ENCODE measurements at places on chromosomes 5 and 9. TPM values are rescaled to one million over a fixed set of nuclear protein-coding genes. Genes with fewer than 3 reads are reported as not detected.

- no peaks in the 10 kb centered on the region for H3K36me3 ChIP-seq
- H3K4me1 ChIP-seq: no peaks in the 10 kb centered on the region
- no peak for DNase-seq
These were observed 12.7 kb upstream of the SLC25A48 start for GRCh38 chr5:135821802-135822201.

DNA sequence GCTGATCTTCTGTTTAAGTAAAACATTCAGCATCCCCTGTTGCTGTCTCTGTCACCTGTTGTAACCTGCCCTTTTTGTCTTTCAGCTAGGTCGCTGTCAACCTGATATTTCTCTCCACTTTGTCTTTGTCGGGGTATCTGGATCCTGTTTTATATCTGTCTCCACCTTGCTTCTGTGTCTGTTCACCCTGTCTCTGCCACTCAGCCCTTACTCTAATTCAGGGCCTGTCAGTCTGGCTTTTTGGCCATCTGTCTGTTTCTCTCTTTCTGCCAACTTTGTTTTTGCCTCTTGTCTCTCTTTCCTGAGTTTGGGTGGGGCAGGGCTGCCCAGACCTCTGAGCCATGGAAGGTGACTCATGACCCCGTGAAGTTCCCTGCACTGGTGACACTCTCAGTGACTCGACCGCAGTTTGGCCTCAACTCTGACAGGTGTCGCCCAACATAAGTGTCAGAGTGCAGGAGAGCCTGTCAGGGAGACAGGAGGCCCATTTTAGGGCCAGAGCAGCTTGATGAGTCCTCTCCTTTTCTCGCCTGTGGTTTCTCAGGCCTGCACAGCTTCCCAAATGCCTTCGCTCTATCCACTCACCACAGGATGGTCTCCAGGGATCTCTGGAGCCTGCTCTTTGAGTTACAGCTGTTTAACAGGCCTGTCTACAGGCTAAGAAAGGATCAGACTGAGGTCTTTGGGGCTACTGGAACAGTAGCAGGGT, 868 bp downstream of the ZBTB43 start:
- peak; percentile 70 for DNase-seq
- H3K4me1 ChIP-seq: peaks cover 15% of the 10 kb centered on the region
- H3K4me3 ChIP-seq: peak overlapping the region; percentile 79
- H3K27me3 ChIP-seq: no peaks in the 10 kb centered on the region
- H3K36me3 ChIP-seq: peaks cover 21% of the 10 kb centered on the region

DNA sequence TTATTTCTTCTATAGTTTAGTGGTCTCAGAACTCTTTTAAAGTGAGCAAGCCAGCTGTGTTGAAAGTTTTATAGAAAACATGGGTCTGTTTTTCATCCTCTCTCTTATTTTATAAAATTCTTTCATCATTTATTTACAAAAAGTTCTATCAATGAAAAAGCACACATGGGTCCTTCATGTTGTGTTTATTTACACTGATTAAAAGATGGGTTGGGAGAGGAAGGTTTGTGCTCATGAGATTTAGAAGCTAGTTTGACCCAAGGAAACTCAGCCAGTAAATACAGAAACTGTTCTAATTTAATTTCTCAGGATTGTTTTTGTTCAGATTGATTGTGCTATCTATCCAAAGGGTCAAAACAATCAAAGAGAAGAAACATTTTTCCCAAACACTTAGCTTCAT, 178.8 kb upstream of the KLF9 start:
- peaks cover 38% of the 10 kb centered on the region for H3K4me1 ChIP-seq
- H3K4me3 ChIP-seq: no peak overlapping the region
- no peaks in the 10 kb centered on the region for H3K27me3 ChIP-seq
- no peaks in the 10 kb centered on the region for H3K36me3 ChIP-seq

The KIF4B gene
- total RNA-seq: not detected

- peaks cover 11% of the 10 kb centered on the region for H3K36me3 ChIP-seq
- DNase-seq: peak; percentile 67
- no peaks in the 10 kb centered on the region for H3K27me3 ChIP-seq
- peak overlapping the region; percentile 70 for H3K4me3 ChIP-seq
- H3K27ac ChIP-seq: peak overlapping the region; percentile 90
These were observed 656 bp downstream of the CEP78 start for GRCh38 chr9:78236551-78236910.

- DNase-seq: no peak
- no peaks in the 10 kb centered on the region for H3K36me3 ChIP-seq
- no peak overlapping the region for H3K4me3 ChIP-seq
- H3K27me3 ChIP-seq: no peaks in the 10 kb centered on the region
These were observed 59.5 kb downstream of the FAM78A start for GRCh38 chr9:131216806-131217205.

The OR13C3 gene
- total RNA-seq: not detected

- no peak overlapping the region for H3K4me3 ChIP-seq
- DNase-seq: no peak
- peaks cover 43% of the 10 kb centered on the region for H3K4me1 ChIP-seq
- no peaks in the 10 kb centered on the region for H3K27me3 ChIP-seq
- H3K27ac ChIP-seq: peak overlapping the region; percentile 95
These were observed 1.9 kb upstream of the SMC2 start for GRCh38 chr9:104092192-104092591.

- peak overlapping the region; percentile 89 for H3K27ac ChIP-seq
- H3K27me3 ChIP-seq: no peaks in the 10 kb centered on the region
- H3K4me1 ChIP-seq: peaks cover 23% of the 10 kb centered on the region
- DNase-seq: peak; percentile 82
- H3K36me3 ChIP-seq: no peaks in the 10 kb centered on the region
- peak overlapping the region; percentile 96 for H3K4me3 ChIP-seq
These were observed 666 bp downstream of the PPARGC1B start for GRCh38 chr5:149730620-149731331.

DNA sequence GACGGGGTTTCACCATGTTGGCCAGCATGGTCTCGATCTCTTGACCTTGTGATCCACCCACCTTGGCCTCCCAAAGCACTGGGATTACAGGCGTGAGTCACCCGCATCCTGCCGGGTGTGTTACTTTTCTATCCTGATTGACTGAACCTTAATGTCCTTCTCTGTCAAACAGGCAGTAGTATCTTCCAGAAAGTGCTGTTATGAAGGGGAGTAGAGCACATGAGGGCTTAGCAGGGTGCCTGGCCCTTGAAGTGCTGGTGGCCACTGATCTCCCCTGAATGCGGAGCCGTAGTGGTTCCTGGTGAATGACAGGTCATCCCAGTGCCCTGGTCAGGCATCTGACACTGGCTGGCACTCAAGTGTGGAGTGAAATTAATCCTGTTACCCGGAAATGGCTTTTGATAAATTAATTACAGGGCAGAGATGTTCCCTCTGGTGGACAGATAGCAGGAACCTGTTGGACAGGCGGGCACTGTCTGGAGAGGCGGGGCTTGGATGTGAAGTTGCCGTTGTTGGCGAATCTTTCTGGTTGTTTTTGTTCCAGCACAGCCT, 28.4 kb downstream of the PRRC2B start:
- peaks cover 68% of the 10 kb centered on the region for H3K4me1 ChIP-seq
- H3K27me3 ChIP-seq: no peaks in the 10 kb centered on the region
- no peaks in the 10 kb centered on the region for H3K36me3 ChIP-seq

- no peak overlapping the region for H3K27ac ChIP-seq
- no peaks in the 10 kb centered on the region for H3K27me3 ChIP-seq
- DNase-seq: no peak
- H3K4me1 ChIP-seq: no peaks in the 10 kb centered on the region
- H3K4me3 ChIP-seq: no peak overlapping the region
These were observed 25.7 kb upstream of the INSYN2B start for GRCh38 chr5:170006021-170006420.

- H3K4me1 ChIP-seq: no peaks in the 10 kb centered on the region
- H3K4me3 ChIP-seq: no peak overlapping the region
- no peaks in the 10 kb centered on the region for H3K36me3 ChIP-seq
- no peak for DNase-seq
- H3K27ac ChIP-seq: no peak overlapping the region
These were observed 278.4 kb downstream of the EBF1 start for GRCh38 chr5:158821331-158821730.

DNA sequence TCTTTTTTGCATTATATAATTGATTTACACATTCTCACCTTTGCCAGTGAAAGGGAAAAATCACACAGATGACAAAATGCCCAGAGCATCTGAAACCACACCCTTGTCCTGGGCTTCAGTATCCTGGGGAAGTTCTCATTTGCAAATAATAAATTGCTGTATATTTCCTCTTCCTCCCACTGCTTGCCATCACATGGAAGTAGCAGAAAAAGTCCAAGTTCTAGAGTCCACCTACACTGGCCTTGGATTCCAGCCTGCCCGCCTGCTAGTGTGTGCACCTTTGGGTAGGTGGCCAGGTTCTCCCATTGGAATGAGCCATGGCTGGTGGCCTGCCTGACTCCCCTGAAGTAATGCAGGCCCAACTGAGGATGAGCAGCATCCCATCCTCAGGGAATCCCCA, 149.4 kb downstream of the GADD45G start:
- H3K4me3 ChIP-seq: no peak overlapping the region
- no peak overlapping the region for H3K27ac ChIP-seq
- no peak for DNase-seq
- no peaks in the 10 kb centered on the region for H3K27me3 ChIP-seq
- H3K4me1 ChIP-seq: no peaks in the 10 kb centered on the region

The TAF11L10 gene
- not detected for total RNA-seq

- H3K27me3 ChIP-seq: no peaks in the 10 kb centered on the region
- no peak for DNase-seq
- no peak overlapping the region for H3K4me3 ChIP-seq
- no peaks in the 10 kb centered on the region for H3K36me3 ChIP-seq
These were observed 3.1 kb downstream of the PTRH1 start for GRCh38 chr9:127712371-127712770.

The GABRG2 gene
- 1.4 TPM for total RNA-seq

DNA sequence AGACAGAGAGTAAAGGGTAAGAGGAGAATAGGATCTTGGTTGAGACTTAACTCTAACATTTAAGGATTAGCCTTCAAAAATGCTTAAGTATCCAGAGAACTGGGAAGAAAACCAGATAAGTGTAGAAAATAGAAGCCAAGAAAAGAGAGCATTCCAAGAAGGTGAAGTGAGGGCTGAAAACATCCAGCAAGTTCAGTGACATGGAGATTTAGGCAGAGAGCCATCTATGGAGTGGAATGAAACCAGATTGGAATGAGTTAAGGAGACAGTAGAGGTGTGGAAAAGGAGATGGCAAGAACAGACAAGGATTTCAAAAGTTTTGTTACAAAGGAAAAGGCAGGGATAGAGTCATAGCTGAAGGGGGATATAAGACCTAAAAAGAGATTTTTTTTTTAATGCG, 188.1 kb downstream of the TRPM3 start:
- peaks cover 24% of the 10 kb centered on the region for H3K4me1 ChIP-seq
- no peak overlapping the region for H3K4me3 ChIP-seq
- no peaks in the 10 kb centered on the region for H3K36me3 ChIP-seq
- DNase-seq: no peak

DNA sequence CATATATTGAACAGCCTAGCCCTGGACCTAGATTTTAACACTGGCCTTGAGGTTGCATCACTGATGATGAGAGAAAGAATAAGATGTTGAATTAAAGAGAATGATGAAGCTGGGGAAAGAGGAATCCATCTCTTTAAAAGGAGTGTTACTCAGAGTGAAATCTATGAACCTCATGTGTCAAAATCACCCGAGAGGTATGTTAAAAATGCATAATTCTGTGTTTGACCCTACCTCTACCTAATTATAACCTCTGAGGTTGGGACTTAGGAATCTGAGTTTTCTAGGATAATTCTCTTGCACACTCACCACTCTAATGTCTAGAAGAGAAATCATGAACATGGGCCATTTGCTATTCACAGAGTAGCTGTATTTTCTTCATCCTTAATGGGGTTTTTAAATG, 479.4 kb downstream of the ENC1 start:
- H3K27me3 ChIP-seq: no peaks in the 10 kb centered on the region
- H3K4me3 ChIP-seq: no peak overlapping the region
- H3K4me1 ChIP-seq: no peaks in the 10 kb centered on the region

DNA sequence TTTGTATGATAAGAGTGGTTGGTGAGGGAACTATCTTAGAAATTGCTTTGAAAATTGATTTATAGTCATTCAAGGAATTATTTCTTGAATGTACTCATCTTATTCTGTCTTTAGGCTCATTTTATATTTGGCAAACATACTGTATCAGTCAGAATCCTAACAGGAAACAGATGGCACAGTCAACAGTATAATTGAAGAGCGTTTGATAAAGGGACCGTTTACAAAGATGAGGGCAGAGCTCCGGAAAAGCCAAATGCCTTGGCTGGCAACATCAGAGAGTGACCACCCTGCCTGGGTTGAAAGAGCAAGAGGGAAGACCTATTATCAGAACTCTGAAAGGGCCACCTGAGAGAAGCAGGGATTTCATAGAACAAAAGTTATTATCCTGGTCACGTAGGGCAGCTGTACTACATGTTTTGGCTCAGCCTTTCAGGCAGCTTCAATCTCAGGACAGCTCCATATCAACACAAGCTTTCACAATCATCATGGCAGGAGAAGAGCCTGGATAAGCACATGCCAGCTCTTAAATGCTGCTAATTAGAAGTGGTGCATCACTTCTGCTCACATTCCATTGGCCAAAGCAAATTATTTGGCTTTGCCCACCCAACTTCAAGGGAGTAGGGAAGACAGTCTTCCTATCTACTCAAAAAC, 47.2 kb upstream of the ARL15 start:
- DNase-seq: no peak
- H3K27ac ChIP-seq: no peak overlapping the region
- no peak overlapping the region for H3K4me3 ChIP-seq
- H3K4me1 ChIP-seq: no peaks in the 10 kb centered on the region
- no peaks in the 10 kb centered on the region for H3K36me3 ChIP-seq

The CA9 gene
- 0.33 TPM for total RNA-seq

GRCh38 chr5:95664204-95664786, 17.7 kb downstream of the RFESD start:
- peaks cover 19% of the 10 kb centered on the region for H3K4me1 ChIP-seq
- peak overlapping the region; percentile 34 for H3K27ac ChIP-seq
- H3K4me3 ChIP-seq: no peak overlapping the region
- no peaks in the 10 kb centered on the region for H3K36me3 ChIP-seq
- H3K27me3 ChIP-seq: no peaks in the 10 kb centered on the region
- DNase-seq: no peak
